NCI-H1105 (cell line): ENCODE measurements at places on chromosomes 12 and 14.

DNA sequence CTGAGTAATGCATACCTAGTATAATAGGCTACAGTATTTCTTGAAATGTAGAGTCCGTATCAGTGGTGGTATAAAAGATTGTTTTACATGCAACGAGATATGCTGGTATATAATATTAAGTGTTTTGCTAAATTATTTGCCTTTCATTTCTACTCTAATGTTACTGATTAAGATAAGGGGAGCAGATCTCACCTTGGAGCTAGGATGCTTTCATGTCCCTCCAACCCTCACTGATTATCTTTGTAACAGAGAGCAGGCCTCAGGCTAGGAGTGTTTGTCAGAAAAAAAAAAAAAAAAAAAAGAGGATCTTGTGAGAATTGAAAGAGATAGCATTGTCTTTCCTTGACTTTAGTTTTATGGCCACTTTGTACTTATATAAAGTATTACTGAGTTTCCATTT, 92.6 kb downstream of the PDE3A start:
- DNase-seq = no peak

- no peak for DNase-seq
Measured at GRCh38 chr12:92058664-92059063, 87.0 kb downstream of the BTG1 start.

DNA sequence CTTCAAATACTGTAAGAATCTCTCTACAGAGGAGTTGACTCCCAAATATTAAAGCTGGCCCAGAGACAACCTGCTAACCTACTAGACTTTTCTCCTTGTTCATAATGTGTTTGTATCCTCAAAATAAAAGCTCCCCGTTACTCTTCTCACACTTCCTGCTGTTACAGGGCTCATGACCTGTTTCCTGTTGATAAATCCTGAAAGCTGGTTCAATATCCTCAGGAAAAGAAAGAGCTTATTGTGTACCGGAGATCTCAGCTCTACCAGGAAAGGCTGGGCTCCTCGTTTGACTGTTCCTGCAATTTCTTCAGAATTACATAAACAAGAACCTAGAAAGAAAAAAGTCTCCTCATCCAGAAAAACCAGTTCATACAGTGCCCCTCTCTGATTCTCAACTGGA, 30.8 kb downstream of the CLEC1A start:
- no peak for DNase-seq

GRCh38 chr12:131603106-131603938, 107.6 kb upstream of the SFSWAP start:
- no peak for DNase-seq

DNA sequence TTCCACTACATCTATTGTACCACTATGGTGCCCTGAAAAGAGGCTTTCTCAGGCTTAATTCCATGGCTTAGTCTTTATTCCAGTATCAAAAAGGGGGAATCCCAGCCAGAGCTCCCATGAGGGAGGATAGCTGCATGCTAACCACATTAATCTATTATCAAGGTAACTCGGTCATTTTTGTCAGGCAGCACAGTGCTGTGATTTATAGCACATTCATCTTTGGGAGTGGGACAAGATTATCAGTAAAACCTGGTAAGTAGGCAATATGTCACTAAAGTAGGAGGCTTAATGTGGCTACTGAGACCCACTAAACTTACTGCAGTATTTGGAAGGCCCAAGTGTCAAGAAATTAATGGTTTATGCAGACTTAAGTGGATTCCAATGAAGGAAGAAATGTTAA, 58.9 kb downstream of the DAD1 start:
- DNase-seq = no peak

DNA sequence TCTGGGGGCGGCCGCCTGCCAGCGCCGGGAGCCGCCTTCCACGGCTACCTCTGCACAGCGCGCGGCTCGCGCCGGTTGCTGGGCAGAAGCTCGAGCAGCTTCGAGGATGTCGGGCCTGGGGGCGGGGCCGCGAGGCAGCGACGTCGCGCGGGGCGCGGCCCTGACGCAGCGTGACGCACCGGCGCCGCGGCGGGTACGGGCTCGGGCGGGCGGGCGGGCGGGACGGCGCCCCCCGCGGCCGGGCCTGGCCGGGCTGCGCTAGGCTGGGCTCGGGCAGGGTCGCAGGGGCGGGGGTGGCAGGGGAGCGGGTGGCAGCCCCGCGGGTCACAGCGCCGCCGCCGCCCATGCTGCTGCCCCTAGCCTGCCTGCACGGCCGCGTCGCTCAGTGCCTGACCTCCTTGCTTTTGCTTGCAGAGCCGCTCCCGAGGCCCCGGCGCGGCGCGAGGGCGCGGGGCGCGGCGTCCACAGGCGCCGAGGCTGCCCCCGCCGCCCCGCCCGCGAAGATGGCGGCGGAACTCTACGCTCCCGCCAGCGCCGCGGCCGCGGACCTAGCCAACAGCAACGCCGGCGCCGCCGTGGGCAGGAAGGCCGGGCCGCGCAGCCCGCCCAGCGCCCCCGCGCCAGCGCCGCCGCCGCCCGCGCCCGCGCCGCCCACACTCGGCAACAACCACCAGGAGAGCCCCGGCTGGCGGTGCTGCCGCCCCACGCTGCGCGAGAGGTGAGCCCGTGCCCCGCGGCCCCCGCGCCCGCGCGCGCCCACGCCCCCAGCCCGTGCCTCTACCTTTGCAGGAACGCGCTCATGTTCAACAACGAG, at the start of gene BTBD6:
Gene BTBD6 (plus strand): TSS at position 166 of the 814 bp plus-strand sequence. CDS start 179 bp downstream, at position 345.
- DNase-seq = peak; percentile 84

DNA sequence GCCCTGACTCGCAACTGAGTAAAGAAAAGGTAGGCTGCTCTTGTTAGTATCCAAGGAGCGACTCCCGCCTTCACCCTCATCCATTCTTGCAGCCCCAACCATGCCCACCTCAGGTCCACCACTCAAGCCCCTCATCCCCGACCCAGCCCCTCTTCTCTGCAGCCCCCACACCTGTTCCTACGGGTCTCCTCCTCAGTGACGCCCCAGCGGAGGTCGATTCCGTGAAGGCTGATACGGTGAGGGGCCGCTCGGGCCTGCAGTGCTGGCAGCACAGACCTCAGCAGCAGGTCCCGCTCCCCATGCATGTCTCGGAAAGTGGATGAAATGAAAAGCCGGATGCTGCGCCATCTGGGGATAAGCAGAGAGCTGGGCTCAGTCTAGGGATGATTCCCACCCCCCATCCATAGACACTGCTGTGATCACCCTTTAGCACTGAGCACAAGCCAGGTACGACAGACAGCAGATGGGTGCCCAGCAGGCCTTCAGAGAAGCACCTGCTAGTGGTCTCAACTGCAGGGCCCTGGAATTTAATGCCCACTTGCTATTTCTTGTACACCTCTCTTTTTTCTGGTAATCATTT, 26.9 kb downstream of the TEP1 start:
- no peak for DNase-seq

DNA sequence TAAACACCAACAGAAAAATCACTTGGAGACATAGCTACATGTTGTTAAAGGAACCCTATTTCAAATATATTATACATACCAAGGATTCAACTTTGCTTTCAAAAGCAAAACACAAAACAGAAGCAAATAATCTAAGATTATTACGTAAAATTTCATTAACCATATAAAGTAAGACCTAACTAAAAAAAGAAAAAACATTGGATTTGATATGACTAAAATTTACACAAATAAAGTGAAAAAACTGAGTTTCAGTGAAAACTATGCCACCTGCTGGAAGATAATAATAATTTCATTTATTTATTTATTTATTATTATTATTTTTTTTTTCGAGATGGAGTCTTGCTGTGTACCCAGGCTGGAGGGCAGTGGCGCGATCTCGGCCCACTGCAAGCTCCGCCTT, 45.2 kb downstream of the WDHD1 start:
- no peak for DNase-seq

GRCh38 chr14:37326434-37326833, 128.7 kb downstream of the MIPOL1 start:
- DNase-seq = no peak

DNA sequence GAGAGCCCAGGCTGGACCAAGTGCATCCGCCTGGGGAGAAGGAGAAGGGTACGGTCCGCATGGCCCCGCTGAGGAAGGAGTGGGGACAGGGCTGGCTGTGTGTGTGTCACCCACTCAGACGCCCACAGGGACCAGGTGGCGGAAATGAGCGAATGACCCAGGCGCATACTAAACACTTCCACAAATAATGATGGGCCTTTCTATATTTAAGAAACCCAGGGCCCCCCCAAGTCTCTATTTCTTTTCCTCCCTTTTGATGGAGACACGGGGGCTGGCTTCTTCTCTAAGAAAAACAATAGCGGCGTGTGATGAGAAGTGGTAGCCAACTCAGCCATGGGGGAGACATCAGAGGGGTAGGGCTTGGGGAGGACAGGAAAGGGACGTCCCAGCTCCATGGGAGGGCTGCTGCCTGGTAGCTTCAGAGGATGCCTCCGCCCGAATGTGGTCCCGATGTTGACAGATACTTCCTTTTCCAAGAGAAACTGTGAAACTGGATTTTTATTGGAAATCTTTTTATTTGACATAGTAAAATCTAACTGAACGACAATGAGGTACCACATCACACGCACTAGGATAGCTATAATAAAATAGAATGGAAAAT, 6.3 kb upstream of the MAP1LC3B2 start:
- no peak for DNase-seq

GRCh38 chr14:24226473-24226872, 5.7 kb downstream of the NEDD8 start:
- DNase-seq = no peak

DNA sequence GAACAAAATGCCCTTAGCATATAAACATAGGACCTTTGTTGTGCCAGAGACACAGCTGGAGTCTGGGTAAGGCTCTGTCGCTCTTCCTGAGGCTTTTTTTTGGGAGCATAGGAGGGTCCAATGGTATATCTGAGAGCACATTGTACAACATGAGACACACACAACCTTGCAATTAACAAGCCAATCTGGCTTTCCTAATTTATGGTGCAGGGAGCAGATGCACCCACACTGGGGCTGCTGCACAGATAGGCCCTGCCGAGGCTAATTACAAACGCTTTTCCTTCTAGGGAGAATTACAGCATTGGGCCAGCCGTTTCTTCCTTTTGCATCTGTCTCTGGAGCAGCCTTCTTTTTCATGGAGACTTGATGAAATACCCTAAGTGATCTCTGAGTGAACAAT, 75.0 kb upstream of the OVCH1 start:
- DNase-seq = no peak

DNA sequence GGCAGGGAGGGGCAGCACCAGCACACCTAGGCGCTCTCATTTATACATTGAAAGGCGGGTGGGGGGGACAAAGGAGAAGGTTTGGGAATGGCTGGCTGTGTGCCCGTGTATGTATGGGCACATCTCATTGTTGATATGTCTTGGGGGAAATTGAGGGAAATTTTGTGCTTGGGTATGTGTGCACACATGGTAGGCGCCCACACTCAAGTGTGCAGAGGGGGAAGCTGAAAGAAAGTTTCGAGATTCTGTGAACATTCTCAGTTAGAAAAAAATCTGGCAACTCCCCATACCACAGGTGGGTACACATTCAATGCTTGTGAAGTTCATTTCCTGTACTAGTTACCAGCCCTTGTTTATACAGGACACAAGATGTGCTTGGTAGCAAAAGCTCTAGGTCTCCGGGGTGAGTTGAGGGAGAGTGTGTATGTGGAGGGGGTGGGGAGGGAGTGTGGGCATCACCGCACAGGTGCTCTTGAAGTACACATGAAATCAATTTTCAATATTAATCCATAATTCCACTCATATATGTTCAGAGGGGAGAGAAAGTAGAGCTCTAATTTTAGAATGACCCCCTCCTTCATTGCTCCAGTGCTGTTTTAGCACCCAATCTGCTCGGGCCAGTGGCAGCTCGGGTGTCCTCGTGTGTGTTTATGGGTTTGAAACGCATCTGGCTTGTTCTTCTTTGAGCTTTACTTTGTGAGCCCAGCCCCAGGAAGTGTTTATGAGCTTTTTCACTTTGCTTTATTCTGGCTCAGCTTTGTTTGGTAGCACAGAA, 286.0 kb downstream of the ZFP36L1 start:
- DNase-seq = no peak

- DNase-seq = no peak
Measured at GRCh38 chr12:58026897-58027891, 85.8 kb downstream of the ATP23 start.

GRCh38 chr12:85058339-85058738, 22.2 kb downstream of the LRRIQ1 start:
- no peak for DNase-seq

DNA sequence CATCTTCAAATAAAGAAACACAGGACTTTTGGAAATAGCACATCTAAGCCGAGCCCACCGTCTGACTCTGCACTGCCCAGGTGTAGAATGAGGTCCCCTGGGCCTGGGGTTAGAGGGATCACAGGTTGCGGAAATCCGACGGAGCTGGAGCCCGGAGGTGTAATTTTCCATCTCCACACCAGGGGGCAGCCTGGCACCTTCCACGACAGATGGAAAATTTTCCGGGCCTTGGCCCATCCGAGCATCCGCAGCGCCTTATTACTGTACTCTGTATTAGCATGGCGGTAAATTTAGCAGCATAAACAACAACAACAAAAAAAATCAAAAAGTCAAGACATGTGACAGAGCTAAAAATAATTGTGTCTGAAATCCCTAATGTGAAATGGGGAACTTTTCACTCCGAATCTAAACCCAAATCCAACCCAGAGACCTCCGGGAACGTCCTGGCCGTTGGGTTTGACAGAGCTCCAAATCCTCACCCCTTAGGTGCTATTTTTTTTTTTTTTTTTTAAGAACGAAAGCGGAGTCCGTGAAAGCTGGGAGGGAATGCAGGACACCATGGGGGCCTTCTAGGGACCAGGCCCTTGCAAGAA, 93.9 kb downstream of the KSR2 start:
- peak; percentile 70 for DNase-seq

- DNase-seq = no peak
Measured at GRCh38 chr14:59424341-59425071, 40.7 kb downstream of the GPR135 start.

- DNase-seq = no peak
Measured at GRCh38 chr12:100268835-100269564, 2.0 kb downstream of the SCYL2 start.

GRCh38 chr12:33438851-33439586, 600 bp downstream of the SYT10 start:
- DNase-seq = peak; percentile 56

DNA sequence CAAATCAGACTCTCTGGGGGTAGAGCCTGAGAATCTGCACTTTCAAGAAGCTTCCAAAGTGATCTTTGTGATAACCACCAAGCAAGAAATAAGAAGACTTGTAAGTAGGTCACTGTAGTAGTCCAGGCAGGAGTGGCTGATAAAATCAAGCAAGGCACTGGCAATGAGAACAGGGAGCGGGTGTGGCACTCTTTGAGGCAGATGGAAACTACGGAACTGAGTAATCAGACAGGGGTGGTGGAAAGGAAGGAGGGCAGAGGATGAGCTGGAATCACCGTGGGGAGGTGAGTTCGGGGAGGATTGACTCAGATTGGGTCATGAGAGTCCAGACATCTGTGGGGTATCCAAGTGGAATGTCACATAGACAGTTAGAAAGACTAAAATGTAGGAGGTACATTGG, 44.4 kb upstream of the PLXNC1 start:
- no peak for DNase-seq

DNA sequence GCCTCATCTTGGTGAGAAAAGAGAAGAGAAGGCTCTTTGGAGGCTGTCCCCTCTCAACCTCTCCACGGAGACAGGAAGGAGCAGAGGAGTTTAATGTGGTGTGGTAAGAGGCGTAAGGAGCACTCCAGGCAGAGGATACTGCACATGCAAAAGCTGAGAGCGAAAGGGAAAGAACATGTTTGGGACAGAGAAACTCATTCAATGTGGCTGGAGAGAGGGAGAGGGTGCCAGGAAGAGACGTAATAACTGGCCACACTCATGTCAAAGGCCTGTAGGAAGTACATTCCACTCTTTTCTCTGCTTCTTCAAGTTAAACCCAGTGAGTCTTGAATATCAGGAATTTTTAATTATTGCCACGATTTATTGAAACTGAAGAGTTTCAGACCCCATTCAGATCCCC, 12.0 kb downstream of the VDR start:
- DNase-seq = no peak

- no peak for DNase-seq
Measured at GRCh38 chr12:19951664-19952063, 416.7 kb upstream of the PDE3A start.
